Inflammatory macrophage treated with lipopolysaccharide for 1 hour (primary cell): ENCODE measurements at places on chromosomes 4 and X.

- no peak for DNase-seq
These were observed 34.5 kb downstream of the KDM5C start for GRCh38 chrX:53190363-53190960.

- no peak for DNase-seq
These were observed 690.9 kb downstream of the PCDH19 start for GRCh38 chrX:99719140-99719539.

GRCh38 chr4:143355540-143356217 is 19.0 kb downstream of the GAB1 start:
- DNase-seq: no peak

DNA sequence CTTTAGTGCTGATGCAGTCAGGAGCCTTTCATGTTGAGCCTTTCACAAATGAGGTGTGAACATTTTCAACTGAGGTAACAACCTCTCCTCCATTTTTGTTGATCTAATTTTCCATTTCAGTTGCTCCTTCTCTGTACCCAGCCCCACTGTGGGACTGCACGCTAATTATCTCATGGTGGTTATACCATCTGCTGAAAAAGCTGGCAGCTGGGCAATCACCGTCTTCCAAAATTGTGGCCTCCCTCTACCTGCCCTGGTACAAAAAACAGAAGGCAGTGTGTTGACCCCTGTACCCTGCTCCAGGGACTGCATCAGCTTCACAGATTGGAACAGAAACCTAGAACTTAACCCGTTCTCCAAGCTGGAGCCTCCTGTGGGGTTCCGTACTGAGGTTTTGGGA is 72.4 kb upstream of the LONRF3 start:
- no peak for DNase-seq

DNA sequence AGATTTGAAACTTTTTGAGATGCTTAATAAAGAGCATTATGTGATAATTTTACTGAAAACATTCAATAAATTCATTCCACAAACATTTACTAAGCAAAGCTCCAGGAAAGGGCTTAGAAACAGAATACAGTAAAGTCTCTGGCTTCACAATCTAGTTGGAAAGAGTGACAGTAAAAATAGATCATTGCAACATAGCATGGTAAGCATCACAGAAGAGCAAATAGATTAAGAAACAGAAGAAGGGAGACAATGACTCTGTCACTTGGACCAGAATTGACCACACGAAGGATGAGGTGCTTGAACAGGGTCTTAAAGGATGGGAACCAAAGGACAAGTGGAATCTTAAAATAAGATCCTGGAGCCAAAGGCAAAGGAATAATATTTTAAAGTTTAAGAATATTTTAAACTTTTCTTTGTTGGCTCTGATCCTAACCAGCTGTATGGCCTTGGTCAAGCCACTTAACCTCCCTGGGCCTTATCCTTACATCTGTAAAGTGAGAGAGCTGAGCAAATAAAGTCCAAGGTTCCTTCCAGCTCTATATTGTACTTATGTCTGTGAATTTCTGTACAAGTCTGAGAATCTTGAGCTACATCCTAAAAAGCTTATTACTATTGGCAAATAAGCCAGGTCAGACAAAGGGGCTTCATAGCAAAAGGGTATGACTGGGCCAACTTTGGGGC is 33.9 kb downstream of the SEC24D start:
- no peak for DNase-seq

DNA sequence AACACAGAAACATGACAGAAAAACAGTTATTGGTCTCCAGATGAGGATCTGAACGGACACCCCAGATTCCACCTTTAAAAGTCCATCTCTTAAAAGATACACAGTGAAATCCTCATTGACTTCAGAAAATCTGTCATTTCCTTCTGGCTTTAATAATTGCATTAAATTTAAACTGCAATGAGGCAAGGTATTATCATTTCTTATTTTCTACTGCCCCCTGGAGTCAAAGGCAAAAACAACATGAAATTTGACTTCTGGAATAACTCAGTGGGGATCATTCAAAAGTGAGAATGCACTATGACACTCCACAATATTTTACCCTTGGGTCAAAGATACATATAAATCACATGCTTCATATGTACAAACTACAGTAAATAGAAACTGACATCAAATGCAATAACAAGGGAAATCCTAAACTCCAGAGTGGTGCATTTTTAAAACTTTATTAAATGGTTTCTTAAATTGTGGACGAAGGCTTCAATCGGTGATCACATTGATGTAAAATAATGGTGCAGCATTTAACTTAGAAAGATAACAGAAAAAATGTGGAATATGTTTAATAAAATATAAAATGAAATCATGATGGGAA is 56.4 kb upstream of the SPANXN1 start:
- DNase-seq: peak; percentile 7

GRCh38 chr4:108560616-108561015 is 59.8 kb upstream of the RPL34 start:
- peak; percentile 3 for DNase-seq

- no peak for DNase-seq
These were observed 4.0 kb downstream of the PPP2R2C start for GRCh38 chr4:6468376-6468775.

GRCh38 chr4:176409627-176410026 is 89.9 kb downstream of the SPCS3 start:
- DNase-seq: no peak

- peak; percentile 10 for DNase-seq
These were observed 1.8 kb downstream of the ATP11C start for GRCh38 chrX:139930916-139931645.

DNA sequence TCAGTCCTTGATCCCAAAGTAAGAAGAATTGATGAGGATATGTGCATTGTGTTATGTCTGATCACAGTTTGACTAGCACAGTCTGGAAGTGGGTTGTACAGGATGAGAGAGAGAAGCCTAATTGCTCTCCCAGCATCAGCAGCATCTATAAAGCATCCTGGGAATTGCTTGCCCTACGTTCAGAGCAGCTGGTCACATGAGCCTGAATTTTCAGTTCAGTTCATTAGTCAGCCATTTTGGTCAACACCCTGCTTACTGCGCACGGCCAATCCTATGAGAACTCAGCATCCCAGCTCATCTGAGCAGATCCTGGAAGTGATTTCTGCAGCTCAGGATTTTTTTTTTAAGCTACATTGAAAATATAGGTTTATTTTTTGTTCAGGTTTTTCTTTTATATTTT is at the start of gene RUFY3:
RUFY3 (plus strand) TSS at position 218 of the 400 bp plus-strand sequence. CDS start 610 bp downstream, outside the sequence.
- DNase-seq: no peak

DNA sequence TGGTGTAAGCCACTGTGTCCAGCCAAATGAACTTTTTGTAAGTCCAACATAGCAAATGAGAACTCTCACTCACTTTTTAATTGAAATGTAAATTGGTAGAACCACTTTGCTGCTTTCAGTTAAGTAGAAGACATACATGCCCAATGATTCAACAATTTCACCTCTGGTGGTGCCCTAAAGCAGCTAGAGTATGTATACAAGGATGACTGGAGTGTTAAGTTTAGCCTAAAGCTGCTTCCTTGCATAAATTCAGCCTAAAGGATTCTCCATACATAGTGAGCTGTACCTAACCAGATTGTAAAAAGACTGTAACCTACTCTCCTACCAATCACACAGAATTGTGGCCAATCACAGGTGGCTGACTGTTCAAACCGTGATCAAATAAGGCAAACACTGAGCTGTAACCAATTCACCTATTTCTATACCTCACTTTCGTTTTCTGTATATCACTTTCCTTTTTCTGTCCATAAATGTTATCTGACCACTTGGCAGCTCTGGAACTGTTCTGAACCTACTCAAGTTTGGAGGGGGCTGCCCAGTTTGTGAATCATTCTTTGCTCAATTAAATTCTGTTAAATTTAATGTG is 39.9 kb downstream of the PDS5A start:
- no peak for DNase-seq

DNA sequence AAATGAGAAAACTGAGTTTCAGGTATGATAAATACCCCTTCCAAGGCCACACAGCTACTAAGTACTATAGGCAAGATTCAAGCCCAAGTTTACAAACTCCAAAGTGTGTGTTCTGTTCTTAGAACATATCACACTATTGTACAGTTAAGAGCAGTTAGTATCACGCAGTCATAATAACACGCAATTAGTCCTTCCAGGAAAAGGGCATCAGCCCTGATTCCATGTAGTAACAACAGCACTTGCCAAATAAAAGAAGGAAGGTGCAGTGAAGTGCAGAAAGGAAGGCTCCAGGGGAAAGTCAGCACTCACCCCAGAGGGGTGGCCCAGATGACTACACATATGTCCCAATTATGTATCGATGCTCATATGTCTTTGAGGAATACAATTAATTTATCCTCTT is 4.4 kb downstream of the TASL start:
- no peak for DNase-seq

DNA sequence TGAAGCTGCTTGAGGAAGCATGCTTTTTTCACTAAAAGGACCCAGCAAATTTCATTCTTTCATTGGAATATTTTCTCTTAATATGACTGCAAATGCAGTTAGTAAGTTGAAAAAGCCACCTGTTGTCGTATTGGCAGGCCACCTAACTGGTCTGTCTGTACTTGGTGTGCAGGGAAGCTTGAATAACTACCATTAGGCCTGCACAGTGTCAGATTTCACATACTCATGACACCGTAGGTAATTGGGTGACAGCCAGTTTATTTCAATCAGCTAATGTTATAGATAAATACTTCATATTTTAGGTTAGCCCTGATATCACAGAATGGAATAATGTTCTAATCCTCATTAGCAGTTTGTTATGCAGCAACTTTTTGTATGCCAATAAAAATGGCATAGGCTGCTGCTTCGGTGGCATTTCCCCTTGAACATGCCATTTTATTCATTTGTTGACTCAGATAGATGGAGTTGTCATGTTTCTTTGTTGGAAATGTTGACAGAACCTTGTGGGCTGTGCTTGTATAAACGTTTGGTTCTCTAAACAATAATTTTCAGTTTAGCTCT is 173.7 kb downstream of the RPA4 start:
- no peak for DNase-seq

GRCh38 chr4:120291541-120291940 is 224.9 kb upstream of the MAD2L1 start:
- DNase-seq: no peak

GRCh38 chrX:13142891-13143290 is 98.5 kb upstream of the FAM9C start:
- no peak for DNase-seq

DNA sequence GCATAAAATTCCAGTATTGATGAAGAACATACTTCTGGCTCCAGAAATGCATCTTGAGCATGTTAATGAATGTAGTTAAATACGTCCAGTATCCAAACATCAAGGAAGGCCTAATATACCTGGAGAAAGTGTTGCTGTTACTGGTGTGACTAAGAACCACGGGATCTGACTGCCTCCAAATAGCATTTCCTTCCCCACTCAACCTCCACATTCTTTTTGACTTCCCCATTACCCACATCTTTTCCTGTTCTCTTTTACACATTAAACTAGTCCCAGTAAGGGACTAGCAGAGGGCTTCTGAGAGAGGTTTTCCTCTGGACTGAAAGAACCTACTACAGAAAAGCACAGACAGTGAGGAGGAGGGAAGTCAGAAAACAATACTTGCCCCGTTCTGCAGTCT is 482.8 kb upstream of the HTR2C start:
- peak; percentile 13 for DNase-seq

- DNase-seq: no peak
These were observed 69.5 kb downstream of the PLAC1 start for GRCh38 chrX:134588806-134589205.

- no peak for DNase-seq
These were observed 2.3 kb upstream of the MID1IP1 start for GRCh38 chrX:38798956-38799355.

GRCh38 chr4:128221586-128221985 is 66.0 kb downstream of the PGRMC2 start:
- DNase-seq: no peak

DNA sequence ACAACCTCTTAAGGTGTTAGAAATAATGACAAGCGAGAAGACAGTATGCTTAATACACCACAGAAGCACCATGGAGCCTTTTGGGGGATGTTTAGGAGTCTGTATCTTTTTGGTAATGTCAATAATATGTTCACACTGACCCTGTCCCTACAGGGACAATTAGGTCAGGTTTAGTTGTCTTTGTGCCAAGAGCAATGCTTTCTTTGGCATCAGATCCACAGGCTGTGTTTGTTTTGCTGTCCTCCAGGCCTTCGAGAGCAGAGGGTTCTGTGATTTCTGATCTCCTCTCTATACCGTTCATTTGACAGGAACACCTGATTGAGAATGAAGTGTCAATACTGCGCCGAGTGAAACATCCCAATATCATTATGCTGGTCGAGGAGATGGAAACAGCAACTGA is 153.8 kb downstream of the DCLK2 start:
- DNase-seq: no peak

- no peak for DNase-seq
These were observed 680.3 kb upstream of the DIAPH2 start for GRCh38 chrX:96004386-96004785.

GRCh38 chr4:28225050-28225449 is 1364.4 kb downstream of the STIM2 start:
- DNase-seq: no peak

GRCh38 chr4:108135549-108136209 is 33.1 kb downstream of the LEF1 start:
- no peak for DNase-seq

DNA sequence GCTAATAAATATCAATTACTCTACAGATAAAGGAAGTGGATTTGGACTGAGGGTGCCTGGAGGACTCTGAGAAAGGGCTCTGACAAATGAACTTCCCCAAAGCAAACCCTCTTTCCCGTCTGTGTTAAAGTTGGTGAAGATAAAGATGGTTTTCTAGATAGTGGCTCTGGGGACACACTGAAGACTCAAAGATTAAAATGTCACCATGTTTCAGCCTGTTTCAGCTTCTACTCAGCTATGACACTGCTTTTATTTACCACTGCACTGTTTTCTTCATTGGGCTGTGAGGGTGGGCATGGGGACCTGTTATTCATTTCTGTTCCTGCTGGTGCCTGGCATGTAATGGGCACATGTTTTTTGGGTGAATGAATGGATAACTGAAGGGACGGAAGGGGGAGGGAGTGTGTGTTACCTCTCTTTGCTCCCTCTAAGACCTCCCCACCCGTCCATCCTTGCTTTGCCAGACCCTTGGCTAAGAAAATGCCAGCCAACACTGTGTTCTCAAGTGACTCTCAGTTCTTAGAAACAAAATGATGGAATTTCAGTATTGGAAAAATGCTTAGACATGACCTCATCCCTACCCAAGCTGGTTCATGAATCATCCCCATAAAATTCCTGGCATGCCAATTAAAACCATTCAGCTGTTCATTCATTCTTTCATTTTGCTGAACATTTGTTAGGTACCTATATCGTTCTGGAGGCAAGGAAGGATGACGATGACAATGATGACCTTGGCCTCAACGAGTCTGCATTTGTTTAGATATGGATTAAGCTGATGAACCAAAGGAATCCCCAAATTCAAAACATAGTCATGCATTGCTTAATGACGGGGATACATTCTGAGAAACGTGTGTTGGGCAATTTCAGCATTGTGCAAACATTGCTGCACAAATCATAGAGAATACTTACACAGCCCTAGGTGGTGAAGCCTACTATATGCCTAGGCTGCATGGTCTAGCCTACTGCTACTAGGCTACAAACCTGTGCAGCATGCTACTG is 13.4 kb upstream of the STK32B start:
- peak; percentile 97 for DNase-seq

- DNase-seq: no peak
These were observed 77.6 kb downstream of the NAT8L start for GRCh38 chr4:2136726-2137125.

- no peak for DNase-seq
These were observed 16.2 kb downstream of the SH3RF1 start for GRCh38 chr4:169254546-169254983.
